Esophagus squamous epithelium (tissue), 5 donors: ENCODE measurements at places on chromosomes 1 and 21.
A peak's percentile ranks its signal among the peaks of the same experiment; 100 is the strongest.

DNA sequence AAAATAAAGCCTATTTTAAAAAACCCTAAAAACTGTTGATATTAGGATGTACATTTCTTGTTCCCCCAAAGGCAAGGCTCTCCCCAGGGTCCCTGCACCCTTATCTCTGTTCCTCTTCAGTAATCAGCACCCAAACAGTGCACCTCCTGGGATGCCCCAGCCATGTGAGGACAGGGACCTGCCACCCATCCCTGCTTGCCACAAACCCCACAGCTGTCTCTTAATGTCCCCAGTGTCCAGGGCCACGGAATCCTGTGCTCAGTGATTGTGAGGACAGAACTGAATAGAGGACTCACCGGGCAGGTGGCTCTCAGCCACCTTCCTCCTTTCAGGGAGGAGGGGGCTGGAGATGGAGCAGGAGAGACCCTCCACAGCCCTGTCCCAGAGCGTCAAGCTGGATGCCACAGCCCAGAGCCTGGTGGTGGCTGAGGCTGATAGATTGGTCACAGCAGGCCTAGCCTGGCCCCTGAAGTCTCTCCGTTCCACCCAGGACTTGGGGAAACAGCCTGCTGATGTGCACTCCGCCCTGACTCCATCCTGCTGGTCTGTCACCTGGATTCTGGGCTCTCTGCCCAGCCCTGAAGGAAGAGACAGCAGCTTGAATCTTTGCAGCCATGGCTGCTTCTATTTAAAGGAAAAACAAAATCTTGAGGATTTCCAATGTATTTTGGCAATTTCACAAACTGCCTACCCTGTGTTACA, 23.1 kb downstream of the RNF187 start:
- H3K4me3 ChIP-seq, result no peak overlapping the region
- H3K4me1 ChIP-seq, result no peaks in the 10 kb centered on the region
- H3K36me3 ChIP-seq, result no peaks in the 10 kb centered on the region
- no peak overlapping the region for H3K27ac ChIP-seq

- no peak overlapping the region for H3K27ac ChIP-seq
- H3K4me3 ChIP-seq, result no peak overlapping the region
- no peaks in the 10 kb centered on the region for H3K36me3 ChIP-seq
- H3K27me3 ChIP-seq, result no peaks in the 10 kb centered on the region
- DNase-seq, result no peak
- H3K4me1 ChIP-seq, result no peaks in the 10 kb centered on the region
Measured at GRCh38 chr1:42730988-42731387, 9.0 kb downstream of the CLDN19 start.

DNA sequence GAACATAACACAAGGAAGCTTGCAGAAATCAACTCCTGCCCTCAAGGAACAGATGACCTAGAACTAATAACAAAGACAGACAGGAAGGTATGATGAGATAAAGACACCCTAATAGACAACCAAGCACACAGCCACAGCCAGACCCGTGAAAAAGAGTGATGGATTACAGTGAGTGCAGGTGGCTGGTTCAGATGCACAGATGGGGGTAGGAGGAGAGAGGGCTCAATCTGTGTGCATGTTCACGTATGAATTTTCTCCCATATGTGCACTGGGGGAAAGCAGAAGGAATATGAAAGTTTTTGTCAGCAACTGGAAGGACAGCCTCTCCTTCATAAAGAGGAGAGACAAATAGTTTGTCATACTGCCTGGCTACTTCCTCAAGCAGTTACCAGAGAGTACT, 367.1 kb downstream of the PBX1 start:
- no peak overlapping the region for H3K27ac ChIP-seq
- no peak overlapping the region for H3K4me3 ChIP-seq
- no peaks in the 10 kb centered on the region for H3K4me1 ChIP-seq

GRCh38 chr1:201475915-201476669, 7.1 kb upstream of the PHLDA3 start:
- H3K27me3 ChIP-seq, result no peaks in the 10 kb centered on the region
- H3K27ac ChIP-seq, result peak overlapping the region; percentile 93
- no peak overlapping the region for H3K4me3 ChIP-seq
- DNase-seq, result no peak
- H3K36me3 ChIP-seq, result no peaks in the 10 kb centered on the region

DNA sequence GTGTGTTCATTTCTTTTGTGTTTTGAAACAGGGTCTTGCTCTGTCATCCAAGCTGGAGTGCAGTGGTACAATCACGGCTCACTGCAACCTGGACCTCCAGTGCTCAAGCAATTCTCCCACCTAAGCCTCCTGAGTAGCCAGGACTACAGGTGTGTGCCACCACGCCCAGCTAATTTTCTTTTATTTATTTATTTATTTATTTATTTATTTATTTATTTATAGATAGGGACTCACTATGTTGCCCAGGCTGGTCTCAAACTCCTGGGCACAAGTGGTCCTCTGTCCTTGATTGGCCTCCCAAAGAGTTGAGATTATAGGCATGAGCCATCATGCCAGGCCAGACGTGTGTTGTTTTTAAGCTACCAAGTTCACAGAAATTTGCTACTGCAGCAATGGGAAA, 43.8 kb upstream of the TLR5 start:
- H3K27me3 ChIP-seq, result no peaks in the 10 kb centered on the region
- no peaks in the 10 kb centered on the region for H3K36me3 ChIP-seq
- peaks cover 2% of the 10 kb centered on the region for H3K4me1 ChIP-seq

GRCh38 chr1:159229260-159229885, 24.7 kb downstream of the ACKR1 start:
- no peak for DNase-seq
- H3K4me1 ChIP-seq, result no peaks in the 10 kb centered on the region
- no peak overlapping the region for H3K27ac ChIP-seq
- no peaks in the 10 kb centered on the region for H3K36me3 ChIP-seq
- H3K4me3 ChIP-seq, result no peak overlapping the region

DNA sequence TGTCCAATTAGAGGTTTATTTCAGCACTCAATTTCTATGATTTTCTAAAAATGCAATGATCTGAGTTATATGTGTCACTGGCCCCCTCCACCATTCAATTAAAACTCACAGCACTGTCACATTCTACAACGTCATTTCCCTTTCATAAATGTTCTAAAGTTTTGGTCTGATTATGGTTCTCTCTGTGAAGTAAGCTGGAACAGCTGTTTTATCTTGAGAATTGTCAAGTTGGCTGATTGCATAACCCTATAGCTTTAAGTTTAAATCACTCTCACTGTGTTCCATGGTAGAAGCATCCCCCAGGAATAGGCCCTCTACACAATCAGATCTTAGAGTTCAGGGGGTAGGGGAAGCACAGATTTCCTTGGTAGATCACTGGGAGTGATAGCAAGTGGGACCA, 41.4 kb upstream of the DNASE2B start:
- H3K36me3 ChIP-seq, result no peaks in the 10 kb centered on the region
- DNase-seq, result no peak
- H3K4me1 ChIP-seq, result no peaks in the 10 kb centered on the region
- H3K27ac ChIP-seq, result no peak overlapping the region

GRCh38 chr1:198934901-198935305, 296.1 kb downstream of the PTPRC start:
- H3K36me3 ChIP-seq, result no peaks in the 10 kb centered on the region
- peak overlapping the region; percentile 71 for H3K27ac ChIP-seq
- H3K4me1 ChIP-seq, result no peaks in the 10 kb centered on the region
- no peaks in the 10 kb centered on the region for H3K27me3 ChIP-seq
- no peak for DNase-seq
- H3K4me3 ChIP-seq, result peak overlapping the region; percentile 48

GRCh38 chr1:35047188-35047858, 15.6 kb upstream of the ZMYM6 start:
- no peaks in the 10 kb centered on the region for H3K36me3 ChIP-seq
- H3K27me3 ChIP-seq, result no peaks in the 10 kb centered on the region
- peak overlapping the region; percentile 16 for H3K27ac ChIP-seq
- no peak overlapping the region for H3K4me3 ChIP-seq
- DNase-seq, result no peak

GRCh38 chr1:15027515-15027986, 126.0 kb upstream of the TMEM51 start:
- no peak for DNase-seq
- no peaks in the 10 kb centered on the region for H3K27me3 ChIP-seq
- H3K27ac ChIP-seq, result peak overlapping the region; percentile 72
- no peaks in the 10 kb centered on the region for H3K36me3 ChIP-seq
- no peak overlapping the region for H3K4me3 ChIP-seq
- H3K4me1 ChIP-seq, result no peaks in the 10 kb centered on the region

DNA sequence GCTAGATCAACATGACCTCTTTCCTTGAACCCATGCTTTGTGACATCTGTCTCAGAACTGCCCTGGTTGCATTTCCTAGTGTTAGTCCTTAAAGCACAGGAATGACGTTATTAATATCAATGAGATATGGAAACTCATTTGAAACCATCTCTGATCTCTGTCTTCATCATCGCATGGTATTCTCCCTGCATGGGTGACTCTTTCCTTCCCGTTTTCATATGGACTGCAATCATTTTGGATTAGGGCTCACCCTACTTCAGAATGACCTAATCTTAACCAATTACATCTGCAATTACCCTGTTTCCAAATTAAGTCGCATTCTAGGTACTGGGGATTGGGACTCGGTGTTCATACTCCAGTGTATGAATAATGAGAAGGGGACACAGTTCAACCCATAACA, 41.7 kb upstream of the DISC1 start:
- no peak for DNase-seq
- H3K4me3 ChIP-seq, result no peak overlapping the region
- no peaks in the 10 kb centered on the region for H3K4me1 ChIP-seq
- H3K27ac ChIP-seq, result no peak overlapping the region

- H3K27me3 ChIP-seq, result no peaks in the 10 kb centered on the region
- no peaks in the 10 kb centered on the region for H3K36me3 ChIP-seq
- DNase-seq, result no peak
Measured at GRCh38 chr1:241716915-241717656, 65.0 kb downstream of the WDR64 start.

- no peak for DNase-seq
- H3K4me3 ChIP-seq, result no peak overlapping the region
- H3K27ac ChIP-seq, result peak overlapping the region; percentile 20
- H3K36me3 ChIP-seq, result peaks cover 35% of the 10 kb centered on the region
Measured at GRCh38 chr1:23506376-23507107, 22.6 kb upstream of the ASAP3 start.

DNA sequence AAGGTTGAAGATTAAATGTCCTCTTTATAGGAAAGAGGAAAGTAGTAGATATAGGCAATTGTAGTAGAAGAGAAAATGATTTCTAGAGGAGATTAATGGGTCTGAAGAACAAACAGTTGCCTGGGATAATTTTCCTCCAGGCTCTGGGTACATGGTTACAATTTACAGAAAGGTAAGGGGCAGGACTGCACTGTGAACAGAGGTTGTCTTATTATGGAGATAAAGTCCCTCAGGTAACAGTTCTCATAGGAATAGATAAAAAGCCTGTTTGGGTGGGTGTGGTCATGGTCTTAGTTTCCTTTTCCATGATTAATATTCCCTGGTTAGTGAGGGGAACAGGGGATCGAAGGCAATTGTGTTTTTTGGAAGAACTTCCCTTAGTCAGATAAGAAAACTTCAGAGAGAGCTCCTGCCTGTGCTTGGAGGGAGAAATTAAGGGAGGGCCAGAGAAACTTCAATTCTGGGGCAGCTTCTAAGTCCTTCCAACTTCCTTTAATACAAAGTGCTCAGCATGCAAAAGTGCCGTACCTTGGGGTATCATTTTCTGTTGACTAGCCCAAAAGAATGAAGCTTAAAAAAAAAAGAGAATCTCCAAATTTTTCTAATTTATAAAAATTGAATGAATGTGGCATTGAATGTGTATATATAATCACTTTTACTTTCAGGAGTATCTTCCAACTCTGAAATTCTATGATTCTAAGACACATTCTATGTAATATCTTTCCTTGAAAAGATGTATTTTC, 295.4 kb upstream of the USP25 start:
- no peaks in the 10 kb centered on the region for H3K4me1 ChIP-seq
- DNase-seq, result no peak
- H3K27me3 ChIP-seq, result no peaks in the 10 kb centered on the region
- H3K36me3 ChIP-seq, result no peaks in the 10 kb centered on the region
- no peak overlapping the region for H3K27ac ChIP-seq

GRCh38 chr1:32128479-32128878, 20.6 kb downstream of the KPNA6 start:
- H3K4me1 ChIP-seq, result peaks cover 6% of the 10 kb centered on the region
- no peak overlapping the region for H3K4me3 ChIP-seq
- DNase-seq, result no peak
- H3K27me3 ChIP-seq, result no peaks in the 10 kb centered on the region

DNA sequence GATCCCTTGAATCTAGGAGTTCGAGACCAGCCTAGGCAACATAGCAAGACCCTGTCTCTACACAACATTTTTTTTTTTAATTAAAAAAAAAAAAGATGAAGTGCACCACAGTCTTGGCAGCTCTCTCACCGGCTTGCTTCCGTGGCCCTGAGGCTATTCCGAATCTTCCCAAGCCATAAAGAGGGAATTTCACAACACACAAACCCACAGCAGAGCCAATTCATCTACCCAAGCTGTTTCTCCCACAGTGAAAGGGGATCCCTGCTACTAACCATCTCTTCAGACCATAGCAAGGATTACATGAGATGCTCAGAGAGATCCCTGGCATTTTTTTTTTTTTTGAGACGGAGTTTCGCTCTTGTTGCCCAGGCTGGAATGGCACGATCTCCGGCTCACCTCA, 8.3 kb upstream of the CHD5 start:
- H3K4me1 ChIP-seq, result no peaks in the 10 kb centered on the region
- H3K36me3 ChIP-seq, result peaks cover 85% of the 10 kb centered on the region
- no peak overlapping the region for H3K4me3 ChIP-seq
- H3K27ac ChIP-seq, result no peak overlapping the region

DNA sequence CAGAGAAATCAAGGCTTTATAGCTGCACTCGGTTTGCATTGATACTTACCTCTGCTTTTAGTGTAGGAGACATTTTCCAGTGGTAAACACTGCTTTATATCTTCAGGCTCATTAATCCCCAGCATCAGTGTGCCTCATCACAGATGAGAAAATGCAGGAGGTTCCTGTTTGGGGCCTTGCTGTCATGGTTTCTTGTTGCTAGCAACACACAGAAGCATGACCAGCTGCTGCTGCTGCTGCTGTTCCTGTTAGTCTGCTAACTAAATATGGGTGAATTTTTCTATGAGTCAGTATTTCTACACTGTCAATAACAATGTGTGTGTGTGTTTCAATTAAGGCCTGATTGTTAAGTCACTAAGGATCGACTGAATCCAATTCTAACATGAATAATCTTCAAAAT, 85.8 kb upstream of the RGS1 start:
- H3K36me3 ChIP-seq, result no peaks in the 10 kb centered on the region
- peaks cover 6% of the 10 kb centered on the region for H3K4me1 ChIP-seq
- peak overlapping the region; percentile 54 for H3K27ac ChIP-seq
- no peaks in the 10 kb centered on the region for H3K27me3 ChIP-seq
- no peak overlapping the region for H3K4me3 ChIP-seq
- no peak for DNase-seq

- peaks cover 5% of the 10 kb centered on the region for H3K4me1 ChIP-seq
- peaks cover 19% of the 10 kb centered on the region for H3K36me3 ChIP-seq
- no peak overlapping the region for H3K27ac ChIP-seq
- H3K4me3 ChIP-seq, result no peak overlapping the region
- no peaks in the 10 kb centered on the region for H3K27me3 ChIP-seq
Measured at GRCh38 chr1:11170102-11170501, 19.1 kb upstream of the ANGPTL7 start.

GRCh38 chr1:199836430-199836829, 191.1 kb upstream of the NR5A2 start:
- no peaks in the 10 kb centered on the region for H3K36me3 ChIP-seq
- H3K4me1 ChIP-seq, result no peaks in the 10 kb centered on the region
- no peak overlapping the region for H3K27ac ChIP-seq
- no peaks in the 10 kb centered on the region for H3K27me3 ChIP-seq
- DNase-seq, result no peak

- no peak overlapping the region for H3K4me3 ChIP-seq
- no peak for DNase-seq
- no peak overlapping the region for H3K27ac ChIP-seq
- H3K4me1 ChIP-seq, result peaks cover 16% of the 10 kb centered on the region
- no peaks in the 10 kb centered on the region for H3K27me3 ChIP-seq
Measured at GRCh38 chr1:208052135-208052534, 141.2 kb upstream of the CD34 start.
